GM04504 (cell line): ENCODE measurements at places on chromosomes 7 and 10.
A peak's percentile ranks its signal among the peaks of the same experiment; 100 is the strongest.

DNA sequence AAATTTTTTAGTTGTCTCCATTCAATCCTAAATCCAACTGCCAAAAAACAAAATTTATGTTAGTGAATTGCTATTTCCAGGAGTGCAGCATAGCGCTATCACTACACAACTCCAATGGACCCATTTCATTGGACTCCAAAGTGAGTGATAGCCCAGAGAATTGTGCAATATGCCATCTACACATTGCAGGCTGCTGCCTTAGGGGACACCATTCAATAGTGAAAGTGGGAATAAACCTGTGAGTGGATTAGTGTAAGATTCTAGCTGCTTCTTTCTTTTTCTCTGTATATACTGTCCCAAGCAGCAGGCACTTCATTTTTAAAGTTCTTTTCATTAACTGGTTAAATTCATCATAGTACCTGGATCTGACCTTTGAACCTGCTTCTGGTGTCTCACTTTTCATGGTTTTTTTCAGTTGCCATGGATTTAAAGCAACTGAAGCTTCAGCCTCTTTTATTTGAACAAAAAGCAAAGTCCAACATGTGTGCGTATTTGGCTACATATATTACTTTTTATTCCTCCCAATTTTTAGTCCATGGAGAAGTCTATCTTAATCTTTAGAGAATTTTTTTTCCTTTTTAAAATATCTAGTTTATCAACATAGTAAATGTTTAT is 97.3 kb downstream of the DGKB start:
- no peak for DNase-seq

DNA sequence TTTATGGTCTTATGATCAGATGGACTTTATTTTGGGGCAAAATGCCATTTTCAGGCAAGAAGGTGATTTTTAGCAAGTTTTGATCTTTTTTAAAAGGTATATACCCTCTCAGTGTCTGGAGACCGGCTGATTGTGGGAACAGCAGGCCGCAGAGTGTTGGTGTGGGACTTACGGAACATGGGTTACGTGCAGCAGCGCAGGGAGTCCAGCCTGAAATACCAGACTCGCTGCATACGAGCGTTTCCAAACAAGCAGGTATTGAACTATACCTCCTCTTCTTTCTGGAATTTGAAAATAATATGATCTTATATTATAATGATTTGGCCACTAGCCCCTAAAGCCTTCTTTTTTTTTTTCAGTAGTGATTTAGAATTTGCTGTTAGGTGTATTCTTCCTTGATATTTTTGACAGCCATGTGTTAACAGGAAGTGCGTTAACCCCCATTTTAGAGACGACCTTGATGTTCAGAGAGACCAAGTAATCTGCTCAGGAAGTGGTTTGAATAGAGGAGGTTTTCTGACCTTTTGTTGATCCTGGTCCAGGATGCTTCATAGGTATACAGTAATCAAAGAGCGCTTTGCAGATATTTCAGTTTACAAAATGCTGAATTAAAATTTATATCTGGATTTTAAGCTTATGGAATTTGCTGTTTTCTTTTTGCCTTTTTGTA is 6.2 kb downstream of the BUB3 start:
- DNase-seq, result no peak

DNA sequence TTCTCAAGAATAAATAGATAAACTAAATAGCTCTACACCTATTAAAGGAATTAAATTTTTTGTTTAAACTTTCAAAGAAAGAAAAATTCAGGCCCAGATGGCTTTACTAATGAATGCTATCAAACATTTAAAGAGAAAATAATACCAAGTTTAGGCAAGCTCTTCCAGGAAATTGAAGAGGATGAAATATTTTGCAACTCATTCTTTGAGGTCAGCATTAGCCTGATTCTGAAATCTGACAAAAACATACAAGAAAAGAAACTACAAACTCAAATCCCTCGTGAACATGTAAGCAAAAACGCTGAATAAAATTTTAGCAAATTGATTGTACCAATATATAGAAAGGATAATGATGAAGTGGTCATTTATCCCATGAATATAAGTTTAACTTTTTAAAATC is 93.4 kb downstream of the RTKN2 start:
- DNase-seq, result no peak

DNA sequence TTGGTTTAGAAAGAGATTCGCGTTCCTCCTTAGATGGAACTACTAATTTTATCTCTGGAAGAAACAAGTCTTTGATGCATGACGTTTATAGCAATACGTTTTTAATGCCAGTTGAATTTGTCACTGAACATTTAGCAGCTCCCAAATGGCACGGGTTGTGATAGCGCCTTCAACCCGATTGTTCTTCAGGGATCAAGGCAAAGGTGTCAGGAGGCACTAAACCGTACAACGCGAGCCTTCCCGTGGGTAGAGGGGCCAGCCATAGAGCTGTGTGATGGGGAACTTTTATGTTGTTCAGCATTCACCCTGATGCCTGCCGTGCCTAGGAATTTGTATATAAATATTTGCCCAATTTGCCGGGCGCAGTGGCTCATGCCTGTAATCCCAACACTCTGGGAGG is 3.4 kb downstream of the GET4 start:
- DNase-seq, result no peak

DNA sequence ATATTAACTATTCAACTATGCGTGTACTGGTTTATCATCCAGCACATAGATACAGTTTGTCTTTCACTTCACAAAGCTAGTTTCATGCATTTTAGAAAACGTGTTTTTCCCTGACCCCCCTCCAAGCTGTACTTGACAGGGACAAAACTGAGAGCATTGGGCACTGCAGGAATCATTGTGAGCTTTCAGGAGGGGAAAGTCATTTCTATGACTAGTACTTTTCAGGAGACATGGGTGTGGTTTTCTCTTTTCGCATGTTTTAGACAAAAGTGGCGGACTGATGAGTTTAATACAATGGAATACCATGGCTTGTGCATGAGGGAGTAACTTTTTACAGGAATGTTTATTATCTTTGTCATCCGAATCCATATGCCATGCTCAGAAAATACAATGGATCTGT is 42.7 kb downstream of the NRG3 start:
- no peak for DNase-seq

DNA sequence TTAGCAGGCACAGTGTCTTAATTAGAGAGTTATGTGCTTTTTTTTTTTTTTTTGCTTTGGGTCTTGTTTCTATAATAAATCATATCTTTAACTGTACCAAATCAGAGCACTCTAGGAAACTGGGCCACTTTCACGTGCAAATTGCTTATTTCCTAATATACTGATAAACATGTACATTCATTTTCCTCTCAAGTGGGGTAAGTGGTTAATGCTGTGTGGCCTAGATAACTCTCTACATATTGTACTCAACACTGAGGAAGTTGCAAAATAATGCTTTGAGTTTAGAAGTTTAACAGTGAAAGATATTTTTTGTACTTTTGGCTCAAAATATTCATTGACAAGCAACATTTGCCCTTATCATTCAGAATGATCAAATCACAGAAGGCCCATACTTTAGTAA is 115.9 kb upstream of the IFRD1 start:
- DNase-seq, result no peak

DNA sequence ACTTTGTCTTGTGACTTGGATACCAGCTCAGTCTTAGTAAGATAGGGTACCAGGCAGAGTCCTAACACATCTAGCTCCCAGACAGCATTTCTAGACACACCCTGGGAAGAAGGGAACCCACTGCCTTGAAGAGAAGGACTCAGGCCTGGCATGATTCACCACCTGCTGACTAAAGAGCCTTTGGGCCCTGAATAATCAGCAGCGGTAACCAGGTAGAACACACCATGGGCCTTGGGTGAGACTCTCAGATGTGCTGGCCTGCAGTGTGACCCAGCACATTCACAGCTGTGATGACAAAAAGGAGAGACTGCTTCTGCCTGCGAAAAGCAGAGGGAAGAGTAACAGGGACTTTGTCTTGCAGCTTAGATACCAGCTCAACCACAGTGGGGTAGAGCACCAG is 10.4 kb upstream of the TNKS2 start:
- no peak for DNase-seq

DNA sequence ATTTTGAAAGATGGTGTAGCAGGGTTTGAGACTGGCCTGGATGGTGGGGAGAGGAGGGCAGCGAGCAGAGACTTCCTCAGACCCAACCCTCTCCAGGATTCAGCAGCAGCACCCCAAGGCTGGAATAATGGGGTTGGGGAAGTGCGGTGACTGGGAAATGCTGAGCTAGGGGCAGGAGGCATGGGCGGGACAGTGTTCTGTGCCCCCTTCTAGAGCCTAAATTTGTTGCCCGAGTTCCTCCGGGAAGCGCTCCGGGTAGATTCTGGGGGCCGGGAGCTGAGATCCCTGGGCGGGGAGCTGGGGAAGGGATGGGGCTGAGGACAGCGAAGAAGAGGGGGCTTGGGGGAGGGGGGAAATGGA is at the start of gene CHAT:
Gene CHAT (plus strand): TSS at position 156 of the 360 bp plus-strand sequence. CDS start 153 bp downstream, at position 309.
- no peak for DNase-seq

DNA sequence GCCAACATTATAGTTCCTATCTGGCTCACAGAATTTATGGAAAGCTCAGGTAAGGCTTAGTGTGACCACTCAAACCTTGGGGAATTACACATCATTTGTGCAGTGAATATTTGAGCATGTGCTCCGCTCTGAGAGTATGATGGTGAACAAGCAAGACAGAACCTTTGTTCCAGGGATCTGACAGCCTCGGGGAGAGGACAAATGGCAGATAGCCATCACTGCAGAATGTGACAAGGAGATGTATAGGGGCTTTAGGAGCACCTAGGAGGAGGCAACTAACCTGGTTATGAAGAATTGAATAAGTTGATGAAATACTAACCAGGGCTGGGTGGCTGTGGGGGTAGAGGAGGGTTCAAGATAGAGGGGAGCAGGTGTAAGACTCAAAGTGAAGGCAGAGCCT is 290.5 kb downstream of the GFRA1 start:
- no peak for DNase-seq

DNA sequence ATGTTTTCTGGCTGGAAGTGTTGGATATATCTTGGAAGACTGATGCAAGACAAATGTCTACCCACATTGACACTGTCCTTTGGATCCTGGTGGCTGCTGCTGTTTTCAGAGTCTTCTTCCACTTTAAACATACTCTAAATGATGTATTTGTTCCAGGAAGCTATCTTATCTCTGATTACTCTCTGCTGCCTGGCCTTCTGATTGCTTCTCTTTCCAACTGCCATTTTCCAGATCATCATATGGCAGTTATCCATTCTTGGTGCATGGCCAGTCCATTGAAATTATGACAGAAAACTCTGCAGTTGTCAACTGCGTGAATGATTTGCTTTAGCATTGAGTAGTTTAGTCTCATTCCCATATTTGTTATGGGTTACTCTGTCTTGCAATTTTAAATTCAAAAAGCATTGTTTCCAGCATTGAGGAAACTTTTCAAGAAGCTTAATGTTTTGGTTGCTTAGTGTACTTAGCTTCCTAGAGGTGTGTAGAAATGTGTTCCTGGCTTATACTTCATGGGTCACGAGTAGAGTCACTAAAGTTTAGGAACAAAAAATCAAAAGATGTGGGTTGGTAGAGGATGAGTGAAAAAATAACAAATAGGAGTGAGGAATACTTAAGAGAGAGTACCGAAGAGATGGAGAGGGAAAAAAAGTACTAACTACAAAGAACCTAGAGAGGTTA is 268.3 kb upstream of the MTPN start:
- DNase-seq, result no peak

DNA sequence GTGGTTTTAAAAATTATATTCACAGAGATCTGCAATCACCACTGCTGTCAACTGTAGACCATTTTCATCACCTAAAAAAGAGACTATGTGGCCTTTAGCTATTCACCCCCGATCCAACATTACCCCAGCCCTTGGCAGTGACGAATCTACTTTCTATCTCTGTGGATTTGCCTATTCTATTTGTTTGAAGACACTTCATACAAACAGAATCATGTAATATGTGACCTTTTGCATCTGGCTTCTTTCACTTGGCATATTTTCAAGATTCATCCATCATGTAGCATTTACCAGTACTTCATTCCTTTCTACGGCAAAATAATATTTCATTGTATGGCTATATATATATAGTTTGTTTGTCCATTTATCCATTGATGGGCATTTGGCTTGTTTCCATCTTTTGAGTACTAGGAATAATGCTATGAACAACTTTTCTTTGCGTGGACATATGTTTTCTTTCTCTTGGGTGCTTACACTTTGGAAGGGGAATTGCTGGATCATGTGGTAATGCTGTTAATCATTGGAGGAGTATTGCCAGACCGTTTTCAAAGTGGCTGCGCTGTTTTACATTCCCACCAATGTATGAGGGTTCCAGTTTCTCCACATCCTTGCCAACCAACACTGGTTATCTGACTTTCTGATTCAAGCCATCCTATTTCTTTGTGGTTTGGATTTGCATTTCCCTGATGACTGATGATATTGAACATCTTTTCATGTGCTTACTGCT is 22.3 kb downstream of the ADAMTS14 start:
- peak; percentile 67 for DNase-seq
